ENCODE measurements at places on chromosomes 16 and 17.

- no peak for DNase-seq
Observed at GRCh38 chr17:76491271-76492122, 9.7 kb downstream of the RHBDF2 start.

GRCh38 chr16:1319041-1319440 lies 9.6 kb downstream of the UBE2I start:
- no peak for DNase-seq

DNA sequence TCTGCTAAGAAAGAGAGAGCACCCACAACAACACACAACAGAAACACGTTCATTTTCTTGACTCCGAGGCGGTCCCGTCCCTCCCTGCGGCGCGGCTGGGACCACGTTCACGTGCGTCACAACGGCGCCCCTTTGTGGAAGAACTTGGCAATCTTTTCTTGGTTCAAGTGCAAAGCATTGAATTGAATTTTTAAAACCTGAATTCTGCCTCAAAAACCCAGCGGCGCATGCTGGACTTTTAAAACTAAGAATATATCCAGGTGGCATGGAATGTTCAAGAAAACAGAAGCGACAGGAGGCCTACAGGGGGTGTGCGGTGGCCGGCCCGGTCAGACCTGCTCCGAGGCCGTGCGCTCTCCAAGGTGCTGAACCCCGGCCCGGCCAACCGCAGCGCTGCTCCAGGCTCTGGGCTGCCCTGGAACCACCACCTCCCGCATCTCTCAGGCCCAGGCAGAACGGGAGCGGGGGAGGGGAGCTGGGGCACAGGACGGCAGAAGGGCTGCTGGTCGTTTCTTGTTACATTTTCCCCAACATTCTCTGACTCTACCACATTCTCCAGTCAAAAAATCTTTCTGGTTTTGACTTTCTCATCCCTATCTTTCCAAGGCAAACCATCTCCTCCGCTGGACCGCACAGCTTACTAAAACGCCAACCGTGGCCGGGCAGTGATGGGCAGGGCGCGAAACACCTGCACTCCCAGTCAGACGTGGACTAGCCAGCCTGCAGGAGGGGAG lies 3.4 kb upstream of the HEXD start:
- DNase-seq, result peak; percentile 77

GRCh38 chr17:77308861-77309726 lies 168.3 kb downstream of the SEC14L1 start:
- DNase-seq, result peak; percentile 94

DNA sequence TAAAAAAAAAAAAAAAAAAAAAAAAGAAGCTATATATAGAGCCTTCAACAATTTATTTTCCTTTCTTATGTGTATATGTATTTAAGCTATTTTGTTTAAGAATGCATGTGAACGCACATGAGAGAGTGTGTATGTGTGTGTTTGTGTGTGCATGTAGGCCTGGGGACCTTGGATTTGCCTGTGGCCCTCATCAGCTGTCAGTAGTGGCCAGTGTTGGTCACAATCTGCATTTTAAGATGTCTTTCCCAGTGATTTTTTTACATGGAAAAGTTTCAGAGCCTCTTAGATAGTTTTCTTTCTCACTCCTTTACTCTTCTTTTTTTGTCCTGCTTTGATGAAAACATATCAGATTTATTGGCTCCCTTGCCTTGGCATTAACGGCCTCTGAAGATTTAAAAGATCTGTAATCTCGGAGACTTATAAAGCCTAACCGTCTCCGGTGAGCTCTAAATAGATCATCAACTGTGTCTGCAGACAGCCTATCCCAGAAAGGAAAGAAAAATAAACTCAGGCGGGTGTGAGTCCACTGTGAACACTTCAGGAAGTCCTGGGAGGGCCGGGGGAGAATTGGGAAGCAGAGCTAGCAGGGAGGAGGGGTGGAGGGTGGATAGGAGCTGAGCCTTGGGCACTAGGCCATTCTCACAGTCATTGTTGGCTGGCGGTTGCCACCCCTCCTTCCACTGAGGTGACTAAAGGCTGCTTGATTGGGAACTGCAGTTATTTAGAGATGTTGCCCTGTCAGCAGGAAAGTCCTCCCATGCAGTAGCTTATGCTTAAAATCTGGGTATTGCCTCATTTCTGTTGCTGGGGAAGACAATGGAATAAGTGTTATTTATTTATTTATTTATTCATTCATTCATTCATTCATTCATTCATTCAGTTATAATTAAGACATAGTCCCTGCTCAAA lies 86.8 kb downstream of the WWP2 start:
- DNase-seq, result peak; percentile 93

DNA sequence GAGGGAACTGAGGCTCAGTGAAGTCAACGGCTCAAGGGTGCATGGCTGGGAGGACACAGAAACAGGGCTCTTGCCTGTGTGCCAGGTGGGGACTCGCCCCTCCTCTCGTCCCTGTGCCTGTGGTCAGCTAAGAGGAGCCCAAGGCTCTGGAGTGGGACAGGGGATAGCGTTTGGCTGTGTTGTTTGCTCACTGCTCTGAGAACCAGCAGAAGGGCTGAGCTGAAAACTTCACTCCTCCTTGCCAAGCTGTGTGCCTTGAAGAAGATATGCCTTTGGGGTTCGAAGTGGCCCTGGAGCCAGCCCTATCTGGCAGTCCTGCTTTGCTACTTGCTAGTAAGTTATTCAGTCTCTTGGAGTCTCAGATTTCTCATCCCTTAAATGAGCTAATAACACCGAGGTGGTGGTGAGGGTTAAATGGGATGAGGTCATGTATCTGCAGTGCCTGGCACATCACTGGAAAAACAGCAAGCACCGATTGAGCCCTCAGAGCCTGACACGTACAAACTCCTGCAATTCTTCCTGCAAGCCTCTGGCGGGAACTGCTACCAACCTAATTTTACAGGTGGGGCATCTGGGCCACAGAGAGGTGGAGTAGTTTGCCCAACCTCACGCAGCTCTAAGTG lies 17.7 kb downstream of the FOXL1 start:
- no peak for DNase-seq

GRCh38 chr17:66373944-66374817 lies 71.8 kb downstream of the PRKCA start:
- no peak for DNase-seq

GRCh38 chr16:84414789-84415326 lies 46.5 kb downstream of the ATP2C2 start:
- no peak for DNase-seq

- DNase-seq, result peak; percentile 28
Observed at GRCh38 chr17:7258731-7259554, 3.3 kb downstream of the CLDN7 start.

GRCh38 chr17:15955793-15956541 lies 11.0 kb downstream of the ADORA2B start:
- no peak for DNase-seq

GRCh38 chr17:61794792-61795191 lies 68.5 kb downstream of the BRIP1 start:
- DNase-seq, result peak; percentile 19

DNA sequence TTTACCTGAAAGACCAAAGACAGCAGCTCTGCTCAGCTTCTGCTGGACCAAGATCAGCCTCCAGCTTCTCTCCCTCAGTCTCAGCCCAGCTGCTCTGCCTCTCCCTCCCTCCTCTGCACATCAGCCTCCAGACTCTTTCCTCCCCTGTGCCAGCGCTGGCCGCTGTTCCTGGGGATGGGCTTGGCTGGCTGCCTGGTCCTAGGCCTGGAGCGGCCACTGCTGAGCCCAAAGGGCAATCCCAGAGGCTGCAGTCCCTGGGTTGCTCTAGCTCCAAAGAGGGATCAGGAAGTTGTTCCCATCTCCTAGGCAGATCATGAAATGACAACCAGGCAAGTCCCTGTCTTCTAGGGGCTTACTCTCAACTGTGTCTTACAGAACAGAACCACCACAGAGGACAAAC lies 31.3 kb downstream of the DCUN1D3 start:
- peak; percentile 24 for DNase-seq

DNA sequence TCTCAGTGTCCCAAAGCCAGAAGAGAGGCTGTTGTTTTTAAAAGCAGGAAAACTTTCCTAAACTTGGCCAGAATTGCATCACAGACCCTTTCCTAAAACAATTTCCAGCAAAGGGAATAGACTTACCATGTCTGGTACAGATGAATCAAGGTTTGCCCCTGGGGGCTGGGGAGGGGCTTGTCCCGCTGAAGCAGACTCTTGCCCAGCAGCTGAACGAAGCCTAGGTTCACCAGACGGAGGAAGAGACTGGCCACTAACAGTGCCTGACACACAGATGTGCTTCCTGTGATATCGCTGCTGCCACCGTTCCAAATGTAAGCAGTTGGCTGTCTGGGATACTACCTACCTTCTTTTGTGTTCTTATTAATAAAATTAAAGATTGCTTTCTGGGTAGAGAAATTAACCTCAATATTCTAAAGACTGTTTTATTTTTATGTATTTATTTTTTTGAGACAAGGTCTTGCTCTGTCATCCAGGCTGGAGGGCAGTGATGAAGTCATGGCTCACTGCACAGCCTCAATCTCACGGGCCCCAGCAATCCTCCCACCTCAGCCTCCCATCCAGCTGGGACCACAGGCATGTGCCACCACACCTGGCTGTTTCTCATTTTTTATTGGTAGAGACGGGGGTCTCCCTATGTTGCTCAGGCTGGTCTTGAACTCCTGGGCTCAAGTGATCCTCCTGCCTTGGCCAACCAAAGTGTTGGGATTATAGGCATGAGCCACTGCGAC lies 13.5 kb downstream of the PRCD start:
- no peak for DNase-seq

- DNase-seq, result no peak
Observed at GRCh38 chr16:84531671-84532111, 27.2 kb upstream of the MEAK7 start.

DNA sequence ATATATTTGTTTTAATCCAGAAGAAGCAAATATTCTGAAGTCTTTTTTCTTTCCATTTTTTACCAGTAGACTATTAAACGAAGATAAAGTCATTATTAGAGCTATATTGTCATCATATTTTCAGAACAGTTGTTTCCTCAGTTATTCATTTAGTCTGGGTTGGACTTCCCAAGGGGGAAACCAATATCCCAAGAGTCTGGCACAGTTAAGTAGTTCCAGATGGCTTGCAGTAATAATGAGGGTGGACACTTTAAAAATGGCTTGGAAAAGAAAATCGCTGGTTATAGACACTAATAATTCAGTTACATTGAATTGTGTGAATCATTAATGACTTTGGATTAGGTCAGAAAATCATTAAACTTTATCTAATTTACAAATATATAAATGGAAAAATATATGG lies 3.9 kb downstream of the PPM1E start:
- DNase-seq, result no peak

DNA sequence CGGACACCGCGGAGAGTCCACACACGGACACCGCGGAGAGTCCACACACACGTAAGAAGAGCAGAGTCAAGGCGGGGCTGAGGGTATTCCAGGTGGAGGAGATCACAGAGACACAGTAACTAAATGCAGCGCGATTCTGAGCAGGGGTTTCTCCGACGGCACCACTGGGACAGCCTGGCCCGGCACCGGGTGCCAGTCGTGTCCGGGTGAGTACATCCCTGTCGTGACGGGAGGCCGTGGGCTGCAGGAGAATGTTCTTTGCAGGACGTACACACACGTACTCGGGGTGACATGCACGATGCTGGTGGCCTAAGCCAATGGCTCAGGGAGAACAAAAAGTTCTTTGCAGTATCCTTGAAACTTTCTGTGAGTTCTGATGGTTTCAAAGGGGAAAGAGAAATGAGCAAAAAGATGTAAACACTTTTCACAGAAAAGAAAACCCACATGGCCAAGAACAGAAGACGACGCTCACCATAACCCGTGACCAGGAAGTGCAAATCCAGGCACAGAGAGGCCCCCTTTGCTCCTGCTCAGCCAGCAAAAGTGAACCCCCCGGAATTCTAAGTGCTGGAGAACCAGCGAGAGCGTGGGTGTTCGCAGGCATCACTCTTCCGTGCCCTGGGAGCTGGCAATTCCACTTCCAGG lies 53.7 kb upstream of the METRNL start:
- DNase-seq, result no peak

DNA sequence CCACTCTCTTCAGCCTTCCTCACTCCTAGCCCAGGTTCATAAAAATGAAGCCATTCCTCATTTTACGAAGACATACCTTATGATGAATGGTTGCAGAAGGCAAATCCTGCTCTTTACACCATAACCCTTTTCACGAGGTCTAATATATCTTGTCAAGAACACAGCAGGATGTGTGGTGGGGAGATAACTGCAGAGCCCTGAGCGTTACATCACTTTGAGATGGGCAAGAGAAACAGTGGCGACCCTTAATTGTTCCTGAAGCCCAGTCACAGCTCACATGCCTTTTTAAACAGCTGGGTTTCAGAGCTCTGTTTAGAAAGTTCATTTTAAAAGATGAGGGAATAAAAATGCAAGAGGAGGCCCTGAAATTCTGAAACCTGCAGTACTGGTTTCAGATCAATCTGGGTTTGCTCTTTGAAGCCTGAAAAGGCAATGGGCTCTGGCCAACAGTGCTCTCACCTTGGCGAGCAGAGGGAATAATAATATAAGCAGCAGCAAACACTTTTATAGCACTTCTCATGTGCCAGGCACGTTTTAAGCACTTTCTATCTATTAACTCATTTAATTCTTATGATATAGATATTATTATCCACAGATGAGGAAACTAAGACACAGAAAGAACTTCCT lies 2.9 kb downstream of the FAM117A start:
- no peak for DNase-seq

- peak; percentile 41 for DNase-seq
Observed at GRCh38 chr16:82016263-82016662, 5.0 kb upstream of the SDR42E1 start.

DNA sequence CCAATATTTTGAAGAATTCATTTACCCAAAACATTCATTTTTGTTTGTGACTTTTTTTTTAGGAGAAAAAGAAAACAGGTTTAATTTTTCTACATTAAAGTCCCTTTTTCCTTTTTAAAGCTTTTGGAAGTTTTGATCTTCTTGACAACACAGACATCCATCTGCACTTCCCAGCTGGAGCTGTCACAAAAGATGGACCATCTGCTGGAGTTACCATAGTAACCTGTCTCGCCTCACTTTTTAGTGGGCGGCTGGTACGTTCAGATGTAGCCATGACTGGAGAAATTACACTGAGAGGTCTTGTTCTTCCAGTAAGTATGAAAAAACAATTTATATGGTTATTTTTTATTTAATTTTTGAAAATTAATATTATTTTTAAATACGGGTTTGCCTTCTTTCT lies 37.2 kb downstream of the SIAH1 start:
- DNase-seq, result no peak

DNA sequence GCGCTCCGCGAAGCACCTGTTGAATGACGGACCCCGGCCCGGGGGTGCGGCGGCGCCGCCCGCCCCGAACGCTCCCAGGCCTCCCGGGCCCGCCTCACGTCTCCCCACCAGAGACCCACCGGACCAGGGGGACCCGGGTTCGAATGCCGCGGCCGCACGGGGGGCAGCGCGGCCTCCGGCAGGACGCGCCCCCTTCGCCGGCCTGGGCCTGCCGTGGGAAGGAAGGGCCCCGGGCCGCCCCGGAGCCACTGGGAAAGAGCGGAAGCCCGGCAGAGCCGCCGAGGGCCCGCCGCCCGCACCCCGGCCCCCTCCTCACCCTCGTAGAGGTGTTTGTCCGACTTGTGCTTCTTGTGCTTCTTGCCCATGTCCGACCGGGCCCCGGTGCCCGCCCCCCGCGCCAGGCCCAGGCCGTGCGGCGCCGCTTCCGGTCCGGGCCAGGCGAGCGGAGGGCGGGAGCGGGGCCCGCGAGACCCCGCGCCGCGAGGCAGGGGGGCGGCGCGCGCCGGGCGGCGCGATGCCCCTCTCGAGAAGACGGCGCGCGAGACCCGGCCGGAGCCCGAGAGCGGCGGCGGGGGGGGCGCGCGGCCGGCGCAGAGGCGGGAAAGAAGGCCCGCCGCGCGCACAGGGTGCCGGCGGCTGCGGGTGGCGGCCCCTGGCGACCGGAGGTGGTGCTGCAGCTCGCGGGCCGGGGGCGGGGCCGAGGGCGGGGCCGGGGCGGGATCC lies at the start of gene BRD7:
Gene BRD7 (minus strand): TSS at position 579 of the 723 bp plus-strand sequence. CDS start 214 bp downstream, at position 365.
- peak; percentile 74 for DNase-seq

GRCh38 chr17:77886387-77886728 lies 72.1 kb upstream of the TNRC6C start:
- DNase-seq, result no peak
